ENCODE measurements at places on chromosomes 2 and 18.

- DNase-seq: no peak
These were observed 47.2 kb downstream of the DCC start for GRCh38 chr18:52387175-52387574.

- no peak for DNase-seq
These were observed 119.6 kb upstream of the ARL5A start for GRCh38 chr2:151947813-151948165.

GRCh38 chr2:240601831-240602160, 15.3 kb downstream of the CAPN10 start:
- DNase-seq: no peak

DNA sequence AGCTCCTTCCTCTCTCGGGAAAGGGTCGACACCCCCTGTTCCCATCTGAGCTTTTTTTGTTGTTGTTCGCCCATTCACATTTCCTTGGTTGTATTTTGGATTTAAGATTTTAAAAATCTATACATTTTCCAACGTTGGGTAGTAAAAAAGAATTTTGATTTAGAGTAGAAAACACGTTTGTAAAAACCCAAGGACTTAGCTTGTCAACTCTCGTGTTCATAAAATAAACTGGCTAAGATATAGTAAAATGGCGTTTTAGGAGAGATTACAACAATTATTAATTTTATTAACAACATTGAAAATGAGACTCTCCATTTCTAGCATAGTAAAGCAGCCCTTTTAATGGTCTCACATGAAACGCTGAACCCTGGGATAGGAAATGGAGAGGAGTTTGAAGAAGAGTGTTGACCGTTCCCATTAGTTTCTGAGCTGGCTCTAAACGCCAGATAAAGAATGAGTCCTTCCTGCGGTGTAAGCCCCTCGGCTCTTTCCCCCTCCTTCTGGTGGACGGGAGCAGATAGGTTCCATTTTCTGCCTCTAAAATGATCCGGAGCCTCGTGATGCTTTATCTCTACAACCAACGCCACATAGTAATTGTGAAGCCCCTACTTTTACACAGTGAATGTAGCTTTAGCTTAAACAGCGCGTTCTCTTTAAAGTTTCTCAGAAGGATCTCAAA, 24.0 kb upstream of the ZNF516 start:
- DNase-seq: no peak

DNA sequence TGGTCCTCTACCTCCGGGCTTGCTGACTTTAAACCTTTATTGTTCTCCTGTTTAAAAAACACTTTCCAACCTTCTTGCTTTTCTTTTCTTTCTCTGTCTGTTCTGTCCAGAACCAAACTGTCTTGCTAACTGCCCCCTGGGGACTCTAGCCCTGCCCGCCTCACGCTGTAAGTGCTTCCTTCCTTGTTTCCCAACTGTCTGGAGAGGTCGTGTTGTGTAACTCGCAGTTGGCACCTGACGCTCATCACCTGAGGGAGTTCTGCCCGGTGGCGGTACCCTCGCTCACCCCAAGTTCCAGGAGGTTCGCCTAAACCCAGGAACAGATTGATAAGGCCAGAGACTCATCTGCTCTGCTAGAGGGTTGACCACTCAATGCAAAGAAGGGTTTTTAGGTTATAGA, 123.4 kb downstream of the MTCL1 start:
- no peak for DNase-seq

DNA sequence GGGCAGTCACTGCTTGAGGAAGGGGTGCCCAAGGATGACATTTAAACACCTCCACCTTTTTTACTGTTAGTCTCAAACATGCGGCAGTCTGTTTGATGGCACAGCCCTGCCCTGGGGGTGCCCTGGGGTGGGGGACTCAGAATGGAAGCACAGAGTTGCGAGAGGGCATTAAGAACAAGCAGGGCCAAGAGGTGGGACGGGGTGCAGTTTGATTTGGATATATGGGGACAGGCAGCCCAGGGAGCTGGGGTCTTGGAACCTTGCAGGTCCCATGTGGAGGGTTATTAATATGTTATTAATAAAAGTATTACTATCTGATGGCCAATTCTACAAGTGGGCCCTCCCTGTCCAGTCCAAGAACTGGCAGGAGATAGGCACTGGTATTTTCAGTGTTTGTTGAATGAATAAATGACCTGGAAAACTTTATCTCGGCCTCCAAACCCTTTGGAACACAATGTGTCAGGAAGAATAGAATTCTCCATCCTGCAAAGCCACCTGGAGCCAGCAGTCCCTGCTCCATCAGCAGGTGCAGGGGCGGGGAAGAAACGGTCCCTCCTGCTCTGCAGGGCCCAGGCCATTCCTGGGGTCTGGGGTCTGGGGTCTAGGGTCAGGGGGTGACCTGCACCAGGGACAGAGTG, 25.2 kb downstream of the SDC1 start:
- DNase-seq: no peak

DNA sequence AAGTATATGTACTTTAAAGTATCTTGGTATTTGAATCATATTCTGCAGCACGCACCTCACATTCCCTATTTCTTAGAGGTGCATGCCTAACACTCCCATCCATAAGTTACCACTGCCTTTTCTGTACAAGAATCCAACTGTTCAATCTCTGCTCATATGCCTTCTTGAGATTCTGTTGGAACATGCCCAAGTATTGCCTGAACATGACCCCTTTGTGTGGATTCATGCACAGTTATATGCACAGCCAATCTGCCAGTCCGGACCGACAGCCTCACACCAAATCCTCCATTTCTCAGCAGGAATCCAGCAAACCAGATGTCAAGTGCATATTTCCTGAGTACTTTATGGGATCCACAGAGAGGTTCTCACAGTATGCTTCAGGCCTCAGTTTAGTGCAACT, 222.0 kb downstream of the TMEM182 start:
- DNase-seq: no peak

- no peak for DNase-seq
These were observed 269.8 kb downstream of the TNS1 start for GRCh38 chr2:217732992-217733391.

DNA sequence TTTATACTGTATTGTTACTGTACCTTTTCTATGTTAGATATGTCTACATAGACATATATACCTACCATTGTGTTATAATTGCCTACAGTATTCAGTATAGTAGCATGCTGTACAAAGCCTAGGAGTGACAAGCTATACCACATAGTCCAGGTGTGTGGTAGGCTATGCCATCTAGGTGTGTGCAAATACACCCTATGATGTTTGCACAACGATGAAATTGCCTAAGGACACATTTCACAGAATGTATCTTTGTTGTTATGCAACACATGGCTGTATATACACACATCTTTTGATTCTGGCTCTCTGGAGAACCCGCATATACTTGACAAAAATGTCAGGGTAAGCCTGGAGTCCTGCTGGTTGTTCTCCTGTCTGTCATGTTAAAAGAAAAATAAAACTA, 85.1 kb downstream of the BCL2L11 start:
- no peak for DNase-seq

GRCh38 chr2:40227210-40227609, 224.7 kb downstream of the SLC8A1 start:
- DNase-seq: no peak

- no peak for DNase-seq
These were observed 307 bp downstream of the CDH2 start for GRCh38 chr18:28176698-28176947.

DNA sequence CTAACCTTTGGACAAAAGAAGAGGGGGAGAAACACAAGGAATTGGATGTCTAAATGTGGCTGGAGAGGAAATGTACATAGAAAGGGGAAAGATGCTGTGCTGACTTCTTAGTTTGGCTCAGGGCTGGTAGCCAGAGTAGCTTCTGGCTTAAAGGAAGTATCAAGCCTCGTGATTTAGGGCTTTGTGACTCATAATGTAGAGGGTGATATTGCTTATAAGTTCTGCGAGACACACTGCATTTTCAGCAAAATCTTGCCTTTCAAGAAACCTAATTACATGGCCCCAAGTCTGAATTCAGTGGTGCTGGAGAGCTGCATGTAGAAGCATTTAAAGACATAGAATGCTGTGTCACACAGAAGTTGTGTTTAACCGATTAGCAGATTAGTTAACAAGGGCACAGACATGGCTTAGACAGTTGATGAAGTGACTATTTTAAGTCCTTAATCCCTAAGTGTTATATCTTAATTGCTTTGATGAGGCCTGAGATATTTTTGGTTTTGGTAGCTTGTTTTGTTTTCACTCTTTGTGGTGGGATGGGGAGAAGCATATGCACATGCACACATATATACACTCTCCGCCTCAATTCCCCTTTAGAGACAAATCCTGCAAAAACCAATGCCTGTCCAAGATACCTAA, 66.4 kb downstream of the EPAS1 start:
- DNase-seq: no peak

DNA sequence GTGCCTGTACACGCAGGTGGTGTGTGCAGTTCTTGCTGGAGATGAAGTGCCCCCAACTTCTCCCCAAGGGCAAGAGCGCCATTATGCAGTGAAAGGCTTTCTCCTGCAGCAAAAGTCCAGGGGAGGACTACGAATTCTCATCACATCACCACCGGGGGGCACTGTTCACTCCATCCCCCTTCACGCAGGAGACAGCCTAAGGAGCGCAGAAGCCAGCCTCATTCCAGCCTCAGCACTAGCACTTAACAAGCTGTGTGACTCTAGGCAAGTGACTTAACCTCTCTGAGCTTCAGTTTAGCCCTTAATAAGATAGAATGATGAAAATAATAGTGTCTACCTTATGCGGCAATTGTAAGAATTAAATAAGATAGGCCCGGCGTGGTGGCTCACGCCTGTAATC, 32.3 kb downstream of the DNMT3A start:
- DNase-seq: no peak

DNA sequence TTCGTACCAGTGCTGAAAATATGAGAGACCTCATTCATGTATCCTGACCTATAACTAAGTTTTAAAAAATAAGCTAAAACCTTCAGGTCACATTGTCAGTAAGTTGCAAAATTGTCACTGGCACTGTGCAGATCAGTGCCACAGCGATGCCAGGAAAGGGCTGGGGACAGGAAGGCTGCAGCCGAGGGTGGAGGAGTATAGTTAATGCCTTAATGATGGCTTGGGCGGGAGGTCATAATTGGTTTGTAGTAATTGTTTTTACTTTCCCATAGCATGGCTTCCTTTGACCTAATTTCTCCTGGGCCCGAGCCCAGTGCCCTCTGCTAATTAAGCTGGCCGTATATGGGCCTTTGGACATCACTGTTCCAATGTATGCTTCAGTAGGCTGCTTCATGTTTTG, 47.2 kb upstream of the RAB12 start:
- DNase-seq: no peak

- no peak for DNase-seq
These were observed 3.2 kb downstream of the EMX1 start for GRCh38 chr2:72920318-72921087.

GRCh38 chr2:172829229-172829628, 93.6 kb downstream of the RAPGEF4 start:
- DNase-seq: no peak

DNA sequence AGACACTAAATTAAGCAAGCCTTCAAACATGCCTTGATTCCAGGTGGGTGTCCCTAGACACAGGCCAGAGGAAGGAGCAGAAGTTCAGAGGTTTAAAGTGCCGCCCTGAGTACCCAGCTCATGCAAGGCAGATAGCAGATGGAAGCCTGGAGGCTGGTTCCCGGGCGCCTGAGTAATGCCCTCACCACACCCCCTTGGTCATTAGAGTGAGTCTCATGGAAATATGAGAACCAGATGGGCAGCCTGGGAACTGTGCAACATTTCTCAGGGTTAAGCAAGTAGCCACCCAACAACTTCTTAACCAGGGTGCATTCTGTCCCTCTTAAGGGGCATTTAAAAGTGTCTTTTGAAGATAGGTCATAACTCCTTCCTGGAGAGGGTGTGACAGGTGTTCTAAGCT, 44.1 kb downstream of the TGFA start:
- DNase-seq: no peak

GRCh38 chr2:179579800-179580199, 281.6 kb downstream of the ZNF385B start:
- no peak for DNase-seq
